ENCODE measurements at places on chromosomes 1 and 21.

- DNase-seq = no peak
These were observed 426.5 kb upstream of the BRINP3 start for GRCh38 chr1:190904091-190904695.

- DNase-seq = no peak
These were observed 1.9 kb downstream of the EIF4G3 start for GRCh38 chr1:21174654-21175323.

GRCh38 chr1:186491336-186491735 is 30.4 kb upstream of the PDC start:
- no peak for DNase-seq

DNA sequence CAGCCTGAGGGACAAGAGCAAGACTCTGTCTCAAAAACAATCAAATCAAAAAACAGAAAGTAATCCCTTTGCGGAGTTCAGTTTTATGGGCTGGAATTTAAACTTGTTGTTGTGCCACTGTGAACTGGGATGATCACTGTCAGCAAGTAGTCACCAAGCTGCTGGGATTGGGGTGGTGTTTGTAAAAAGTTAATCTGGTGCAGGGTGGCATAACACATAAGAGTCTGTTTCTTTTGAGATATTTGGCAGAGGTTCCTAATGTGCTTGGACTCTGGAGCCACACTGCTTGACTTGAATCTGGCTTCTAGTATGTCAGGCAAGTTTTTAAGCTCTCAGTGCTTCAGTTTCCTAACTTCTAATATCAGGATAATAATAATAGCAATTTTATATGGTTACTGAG is 6.6 kb downstream of the CLIC4 start:
- no peak for DNase-seq

- DNase-seq = no peak
These were observed 44.4 kb upstream of the HAO2 start for GRCh38 chr1:119324198-119324597.

DNA sequence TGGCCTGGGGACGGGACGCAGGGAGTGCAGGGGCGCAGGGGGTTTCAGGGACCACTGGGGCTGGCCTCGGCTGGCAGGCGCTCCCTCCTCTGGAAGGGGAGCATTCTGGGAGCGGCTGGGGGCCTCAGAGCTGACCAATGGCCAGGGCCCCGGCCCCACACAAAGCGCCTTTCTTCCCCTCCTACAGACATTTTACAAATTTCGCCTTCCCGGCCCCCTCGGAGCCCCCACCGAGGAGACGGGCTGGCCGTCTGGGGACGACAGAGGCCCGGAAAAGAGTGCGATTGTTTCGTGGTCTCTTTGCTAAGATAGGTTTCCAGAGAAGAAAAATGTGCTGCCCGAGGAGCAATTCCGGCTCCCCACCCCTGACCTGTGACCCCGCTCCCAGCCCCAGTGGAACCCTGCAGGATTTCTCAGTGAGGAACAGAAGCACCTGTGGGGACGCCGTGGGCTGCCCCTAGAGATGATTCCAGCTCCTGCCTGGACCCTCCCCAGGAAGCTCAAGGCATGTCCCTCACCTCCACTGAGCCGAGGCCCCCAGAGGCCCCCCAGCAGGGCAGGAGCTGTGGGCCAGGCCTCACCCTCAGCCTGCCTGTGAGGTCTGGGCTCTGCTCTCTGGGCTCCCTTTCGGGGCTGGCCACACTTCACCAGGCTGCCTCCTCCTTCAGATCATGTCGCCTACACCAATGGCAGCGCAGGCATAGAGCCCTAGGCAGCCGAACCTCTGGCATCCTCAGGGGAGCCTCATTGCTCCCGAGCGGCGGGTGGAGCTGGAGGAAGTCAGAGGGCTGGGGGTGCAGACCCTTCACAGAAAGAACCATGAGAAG is 15.0 kb upstream of the PLEKHG5 start:
- DNase-seq = no peak

GRCh38 chr21:42569732-42570301 is 56.2 kb downstream of the SLC37A1 start:
- peak; percentile 55 for DNase-seq

- DNase-seq = no peak
These were observed 436.5 kb upstream of the VAMP3 start for GRCh38 chr1:7334475-7335035.

- DNase-seq = no peak
These were observed 3.8 kb downstream of the LAMC1 start for GRCh38 chr1:183027031-183027430.

DNA sequence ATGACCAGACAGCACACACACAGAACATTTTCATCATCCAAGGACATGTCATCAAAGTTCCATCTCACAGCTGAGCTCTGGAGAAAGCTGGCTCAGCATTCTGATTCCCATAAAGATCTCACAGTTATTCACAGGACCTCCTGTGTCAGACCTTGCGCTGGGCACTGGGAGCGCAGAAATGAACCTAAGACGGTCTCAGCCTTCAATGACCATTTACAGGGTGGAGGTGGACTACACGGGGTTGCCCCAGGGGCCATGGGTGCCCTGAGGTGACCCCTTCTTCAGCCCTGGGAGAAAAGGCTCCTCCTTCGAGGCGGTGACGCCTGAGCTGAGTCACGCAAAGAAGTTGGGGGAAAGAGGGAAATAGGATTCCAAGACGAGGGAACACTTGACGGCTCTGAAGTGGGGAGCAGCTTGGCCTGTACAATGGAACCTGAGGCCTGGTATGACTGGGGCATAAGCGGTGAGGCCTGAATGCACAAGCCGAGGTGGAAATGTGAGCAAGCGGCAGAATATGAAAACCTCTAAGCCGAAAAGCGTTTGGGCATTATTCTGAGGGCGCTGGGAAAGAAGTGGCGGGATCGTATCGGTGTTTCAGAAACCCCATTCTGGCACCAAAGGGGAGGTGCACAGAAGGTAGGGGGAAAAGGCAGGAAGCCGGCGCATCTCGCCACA is 797 bp downstream of the CC2D1B start:
- peak; percentile 79 for DNase-seq

DNA sequence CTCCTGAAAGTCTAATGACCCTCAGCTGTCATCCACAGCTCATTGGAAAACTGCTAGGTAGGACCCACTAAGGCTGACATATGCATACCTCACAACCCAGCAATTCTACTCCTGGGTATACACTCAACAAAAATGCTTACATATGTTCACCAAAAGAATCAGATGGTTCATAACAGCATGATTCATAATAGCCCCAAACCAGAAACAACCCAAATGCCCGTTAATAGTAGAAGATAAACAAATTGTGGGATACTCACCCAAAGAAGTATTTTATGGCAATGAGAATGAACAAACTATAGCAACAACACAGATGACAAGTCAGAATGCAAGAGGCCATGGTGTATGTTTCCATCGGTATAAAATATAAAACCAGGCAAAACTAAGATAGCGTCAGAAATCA is 124.6 kb downstream of the HLCS start:
- no peak for DNase-seq

- DNase-seq = no peak
These were observed 186.4 kb downstream of the MRPL39 start for GRCh38 chr21:25420831-25421230.

GRCh38 chr21:37532868-37533780 is 166.6 kb downstream of the DYRK1A start:
- DNase-seq = no peak

DNA sequence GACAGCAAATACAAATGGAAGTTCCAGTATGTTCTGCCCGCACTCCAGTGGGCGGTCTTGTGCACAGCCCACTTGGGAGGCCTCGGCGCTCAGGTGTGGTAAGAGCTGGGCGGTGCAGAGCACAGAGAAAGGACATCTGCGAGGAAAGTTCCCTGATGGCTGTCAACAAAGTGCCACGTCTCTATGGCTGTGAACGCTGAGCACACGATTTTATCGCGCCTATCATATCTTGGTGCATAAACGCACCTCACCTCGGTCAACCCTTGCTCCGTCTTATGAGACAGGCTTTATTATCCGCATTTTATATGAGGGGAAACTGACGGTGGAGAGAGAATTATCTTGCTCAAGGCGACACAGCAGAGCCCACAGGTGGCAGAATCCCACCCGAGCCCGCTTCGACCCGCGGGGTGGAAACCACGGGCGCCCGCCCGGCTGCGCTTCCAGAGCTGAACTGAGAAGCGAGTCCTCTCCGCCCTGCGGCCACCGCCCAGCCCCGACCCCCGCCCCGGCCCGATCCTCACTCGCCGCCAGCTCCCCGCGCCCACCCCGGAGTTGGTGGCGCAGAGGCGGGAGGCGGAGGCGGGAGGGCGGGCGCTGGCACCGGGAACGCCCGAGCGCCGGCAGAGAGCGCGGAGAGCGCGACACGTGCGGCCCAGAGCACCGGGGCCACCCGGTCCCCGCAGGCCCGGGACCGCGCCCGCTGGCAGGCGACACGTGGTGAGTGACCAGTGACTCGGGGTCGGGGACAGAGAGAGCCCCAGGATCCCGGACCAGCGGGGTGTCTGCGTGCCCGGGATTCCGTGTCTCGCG is at the start of gene IL12RB2:
Gene IL12RB2 (plus strand): TSS at position 623 of the 810 bp plus-strand sequence. CDS start 12,496 bp downstream, outside the sequence.
- no peak for DNase-seq

- no peak for DNase-seq
These were observed 16.8 kb downstream of the LAMC1 start for GRCh38 chr1:183039985-183040447.

DNA sequence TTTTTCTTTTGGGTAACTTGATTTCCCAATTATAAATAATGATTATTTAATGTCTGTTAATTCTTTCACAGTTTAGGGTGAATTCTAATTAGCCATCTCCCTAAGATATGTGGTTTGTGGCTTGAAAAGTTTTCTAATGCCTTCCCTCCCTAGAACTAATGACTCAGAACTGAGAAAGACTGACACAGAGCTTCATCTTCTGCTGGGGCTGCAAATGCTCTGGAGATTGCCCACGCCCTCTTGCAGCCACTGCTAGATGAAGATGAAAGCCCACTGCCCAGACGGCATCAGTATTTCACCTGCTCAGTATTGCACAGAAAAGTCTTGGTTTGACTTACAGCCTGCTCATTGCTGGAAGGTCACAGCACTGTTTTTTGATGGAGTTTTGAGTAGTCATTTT is 101.5 kb downstream of the ST6GALNAC3 start:
- no peak for DNase-seq

GRCh38 chr1:116008656-116009390 is 32.5 kb downstream of the SLC22A15 start:
- no peak for DNase-seq

DNA sequence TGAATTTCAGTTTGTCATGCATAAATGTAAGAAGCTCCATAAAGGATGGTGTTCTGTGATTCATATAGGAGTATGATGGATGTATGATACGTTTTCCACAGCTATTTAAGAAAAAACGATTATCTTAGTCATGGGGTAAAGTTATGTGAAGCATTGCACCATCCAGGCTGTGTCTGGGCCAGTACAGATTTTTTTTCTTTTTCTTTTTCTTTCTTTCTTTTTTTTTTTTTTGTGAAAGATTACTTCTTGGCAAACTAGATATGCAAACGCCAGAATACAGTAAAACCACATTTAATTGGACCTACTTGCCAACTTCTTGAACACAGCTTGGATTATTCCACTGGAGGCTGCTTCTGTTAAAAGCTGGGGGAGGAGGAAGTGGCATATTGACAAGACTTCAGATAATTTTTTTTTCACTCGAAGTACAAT is 14.9 kb downstream of the ZBTB18 start:
- DNase-seq = peak; percentile 11

DNA sequence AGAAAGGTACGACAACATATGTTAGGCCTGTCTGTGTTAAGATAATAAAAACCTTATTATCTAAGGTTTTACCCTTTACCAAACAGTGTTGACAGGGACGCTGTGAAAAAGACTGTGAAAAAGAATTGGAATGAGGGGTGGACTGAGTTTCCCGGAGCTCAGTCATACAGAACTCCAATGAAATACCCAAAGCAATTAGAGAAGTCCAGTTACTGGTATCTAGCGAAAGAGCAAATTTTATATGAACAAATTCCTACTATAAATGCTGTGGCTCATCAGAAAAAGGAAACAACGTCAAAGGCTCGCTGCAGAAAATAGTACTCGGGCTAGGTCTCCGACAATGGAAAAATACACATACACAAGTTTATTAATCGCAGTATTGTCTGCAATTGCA is 708 bp upstream of the RBBP5 start:
- DNase-seq = peak; percentile 9

DNA sequence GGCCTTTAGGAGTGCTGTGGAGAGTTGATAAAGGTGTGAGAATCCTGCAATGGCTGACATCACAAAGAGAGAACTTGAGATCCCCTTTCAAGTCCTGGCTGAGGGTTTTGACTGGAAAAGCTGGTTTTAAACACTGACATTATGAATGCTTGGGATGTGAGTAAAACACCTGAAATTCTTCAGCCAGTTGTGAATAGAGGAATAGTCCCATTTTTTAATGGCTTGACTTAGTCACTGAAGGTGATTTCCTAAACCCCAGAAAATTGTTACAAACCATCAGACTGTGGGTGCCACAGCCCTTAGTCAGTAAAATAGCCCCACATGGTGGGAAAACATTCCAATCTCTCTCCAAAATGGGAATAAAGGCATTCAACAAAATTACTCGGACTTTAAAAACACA is 107.7 kb upstream of the LMO4 start:
- DNase-seq = no peak

GRCh38 chr1:177847843-177848242 is 122.0 kb downstream of the SEC16B start:
- DNase-seq = no peak

DNA sequence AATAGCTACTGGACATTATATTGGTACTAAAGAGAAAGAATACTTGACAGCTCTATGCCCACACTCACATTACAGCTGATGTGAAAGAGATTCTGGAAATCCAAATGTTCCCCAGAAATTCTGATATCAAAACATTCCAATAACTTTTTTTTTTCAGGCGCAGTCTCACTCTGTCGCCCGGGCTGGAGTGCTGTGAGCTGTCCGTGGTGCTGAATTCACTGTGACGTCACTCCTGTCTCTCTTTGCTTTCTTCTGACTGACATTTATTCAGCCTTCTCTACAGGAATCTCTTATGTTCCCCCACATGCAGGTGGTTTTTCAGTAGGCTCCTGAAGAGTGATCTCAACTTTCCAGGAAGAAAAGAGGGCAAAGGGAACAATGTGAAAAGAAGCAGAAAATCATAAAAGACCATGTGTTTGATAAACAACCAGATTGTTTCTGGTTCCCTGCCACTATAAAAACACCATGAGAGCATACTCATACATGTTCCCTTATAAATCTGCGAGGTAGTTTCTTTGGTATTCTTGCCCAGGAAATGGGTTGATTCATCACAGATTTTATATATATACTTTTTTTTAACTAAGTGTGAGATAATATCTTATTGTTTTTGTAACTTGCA is 6.2 kb downstream of the S100A7A start:
- peak; percentile 56 for DNase-seq

- no peak for DNase-seq
These were observed 139.0 kb downstream of the DPYD start for GRCh38 chr1:97781762-97782337.

GRCh38 chr1:113808450-113809195 is 3.7 kb downstream of the RSBN1 start:
- no peak for DNase-seq
